ENCODE measurements at places on chromosomes 13 and 19.

- no peak for DNase-seq
These were observed 7.4 kb downstream of the CHST8 start for GRCh38 chr19:33628921-33629825.

GRCh38 chr13:103395139-103395538 lies 328.9 kb upstream of the SLC10A2 start:
- DNase-seq: no peak

DNA sequence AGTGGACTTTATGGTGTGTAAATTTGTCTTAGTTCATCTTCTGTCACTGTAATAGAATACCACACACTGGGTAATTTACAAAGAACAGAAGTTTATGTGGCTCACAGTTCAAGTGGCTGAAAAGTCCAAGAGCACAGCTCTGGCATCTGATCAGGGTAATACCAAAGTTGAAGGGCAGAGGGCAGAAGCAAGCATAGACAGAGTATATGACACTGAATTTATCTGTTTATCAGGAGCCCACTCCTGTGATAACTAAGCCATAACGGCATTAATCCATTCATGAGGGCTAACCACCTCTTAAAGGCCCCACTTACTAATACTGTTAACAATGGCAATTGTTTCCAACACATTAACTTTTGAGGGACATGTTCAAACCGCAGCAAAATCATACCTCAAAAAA lies 4.0 kb upstream of the RFXAP start:
- no peak for DNase-seq

GRCh38 chr13:95181586-95181985 lies 119.7 kb downstream of the ABCC4 start:
- no peak for DNase-seq

DNA sequence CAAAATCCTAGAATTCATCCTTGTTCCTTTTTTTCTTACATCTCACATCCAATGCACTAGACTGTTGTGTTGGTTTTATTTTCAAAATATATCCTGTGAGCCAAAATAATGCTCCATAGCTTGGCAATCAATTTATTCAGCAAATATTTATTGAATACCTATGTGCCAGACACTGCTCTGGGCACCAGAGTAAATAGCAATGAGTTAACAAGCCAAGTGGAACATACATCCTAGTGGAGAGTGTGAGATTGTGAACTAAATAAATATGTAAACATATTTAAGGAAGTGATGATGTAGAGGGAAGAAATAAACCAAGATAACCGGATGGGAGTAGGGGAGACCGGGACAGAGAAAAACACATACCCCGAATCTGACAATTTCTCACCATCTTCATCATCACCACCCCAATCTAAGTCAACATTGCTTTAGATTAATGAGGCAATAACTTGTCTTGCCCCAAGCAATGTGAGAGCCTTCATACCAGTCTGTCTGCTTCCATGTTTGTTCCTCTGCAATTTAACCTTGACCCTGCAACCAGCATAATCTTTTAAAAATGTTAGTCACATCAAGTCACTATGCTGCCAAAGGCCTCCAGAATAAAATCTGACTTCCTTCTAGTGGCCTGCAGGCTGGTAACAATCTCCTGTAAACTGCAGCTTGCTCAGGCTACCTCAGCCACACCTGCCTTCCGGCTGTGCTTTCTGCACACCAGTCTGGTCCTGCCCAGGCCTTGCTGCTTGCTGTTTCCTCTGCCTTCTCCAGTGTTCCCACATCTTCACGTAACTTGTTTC lies 199.2 kb downstream of the DLEU7 start:
- no peak for DNase-seq

- DNase-seq: no peak
These were observed 4.2 kb upstream of the CLEC4G start for GRCh38 chr19:7736148-7736547.

All from CD4-positive, CD25-positive, alpha-beta regulatory T cell (primary cell).